Activated CD8-positive, alpha-beta memory T cell treated with anti-CD3 and anti-CD28 coated beads for 4 hours (primary cell): ENCODE measurements at places on chromosomes 6 and 20.

GRCh38 chr20:3339076-3339475 lies 68.4 kb downstream of the DNAAF9 start:
- DNase-seq, result no peak

DNA sequence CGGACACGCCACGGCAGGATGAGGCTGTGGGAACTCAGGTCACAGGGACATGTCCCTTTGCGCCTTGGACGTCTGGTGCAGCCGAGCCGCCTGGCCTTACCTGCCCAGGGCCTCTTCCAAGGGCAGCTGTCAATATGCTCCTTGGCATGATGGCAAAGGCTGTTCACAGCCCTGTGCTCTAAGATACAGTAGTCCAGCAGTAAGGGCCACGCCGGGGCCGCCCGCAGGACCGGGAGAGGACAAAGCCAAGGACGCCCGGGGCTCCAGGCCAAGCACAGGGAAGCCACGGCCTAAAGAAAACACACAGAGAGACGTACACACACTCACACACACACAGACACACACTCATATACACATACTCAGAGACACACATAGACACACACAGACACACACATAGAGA lies 13.0 kb downstream of the FOXF2 start:
- DNase-seq, result no peak

DNA sequence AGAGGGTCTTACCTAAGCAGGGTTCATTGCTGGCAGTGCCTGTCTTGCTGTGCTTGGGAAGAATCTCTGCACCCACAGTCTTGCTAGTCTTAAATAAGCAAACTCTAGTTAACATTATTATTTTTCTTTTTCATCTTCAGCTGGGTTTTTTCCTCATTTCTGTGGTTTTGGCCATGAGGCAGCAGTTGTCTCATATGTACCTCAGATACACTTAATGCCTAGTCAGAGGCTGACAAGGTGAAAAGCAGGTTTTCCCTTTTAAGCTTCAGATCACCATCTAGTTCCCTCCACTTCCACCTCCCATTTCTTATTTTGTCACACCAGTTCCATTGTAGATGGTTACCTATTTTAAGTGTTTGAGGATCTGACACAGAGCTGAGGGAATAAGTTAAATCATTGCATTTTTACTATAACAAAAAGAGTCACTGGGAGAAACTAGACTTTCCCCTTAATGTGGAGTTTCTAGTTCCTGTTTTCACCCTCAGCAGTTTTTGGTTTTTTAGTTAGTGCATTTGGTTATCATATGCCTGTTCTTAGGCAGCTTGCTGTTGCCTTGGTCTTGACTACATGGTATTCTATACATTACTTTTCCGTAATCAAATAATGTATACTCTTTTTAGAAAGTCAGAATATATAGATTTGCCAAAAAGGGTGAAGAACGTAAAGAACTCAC lies 46.0 kb downstream of the AFDN start:
- DNase-seq, result no peak

- no peak for DNase-seq
These were observed 952 bp upstream of the TAAR6 start for GRCh38 chr6:132569170-132569569.

GRCh38 chr6:111764238-111765175 lies 108.7 kb downstream of the FYN start:
- peak; percentile 46 for DNase-seq

DNA sequence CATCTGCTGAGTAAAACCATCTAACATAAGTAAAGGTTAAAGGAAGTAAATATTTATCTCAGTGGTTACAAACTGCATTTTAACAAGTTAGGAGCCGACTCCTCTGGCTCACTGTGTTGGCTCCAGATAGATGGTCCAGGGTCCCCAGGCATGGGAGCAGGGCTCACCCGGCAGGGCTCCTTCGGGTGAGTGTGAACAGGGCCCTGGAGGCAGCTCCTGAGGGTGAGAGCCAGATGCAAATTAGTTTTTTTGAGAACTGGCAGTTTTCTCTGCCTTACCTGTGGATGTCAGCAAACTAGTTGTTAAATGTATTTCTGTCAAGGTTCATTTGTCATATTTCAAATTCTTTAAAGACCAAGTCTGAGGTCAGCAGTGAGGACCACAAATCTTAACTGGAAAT lies 21.5 kb downstream of the TPBG start:
- DNase-seq, result no peak

DNA sequence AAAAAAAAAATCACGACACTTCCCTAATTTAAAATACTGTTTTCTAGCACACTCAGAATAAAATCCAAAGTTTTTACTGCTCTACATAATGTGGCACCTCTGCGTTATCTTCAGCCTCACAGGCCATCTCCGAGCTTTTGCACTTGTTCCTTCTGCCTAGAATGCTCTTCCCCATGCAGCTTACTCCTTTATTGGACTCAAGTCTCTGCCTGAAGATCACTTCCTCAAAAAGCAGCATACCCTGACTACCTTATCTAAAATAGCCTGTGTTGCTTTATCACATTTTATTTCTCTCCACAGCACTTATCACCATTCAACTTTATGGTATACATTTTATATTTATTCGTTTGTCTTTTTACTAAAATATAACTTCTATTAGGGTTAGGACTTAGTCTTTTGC lies 2.3 kb downstream of the ZNF322 start:
- no peak for DNase-seq

DNA sequence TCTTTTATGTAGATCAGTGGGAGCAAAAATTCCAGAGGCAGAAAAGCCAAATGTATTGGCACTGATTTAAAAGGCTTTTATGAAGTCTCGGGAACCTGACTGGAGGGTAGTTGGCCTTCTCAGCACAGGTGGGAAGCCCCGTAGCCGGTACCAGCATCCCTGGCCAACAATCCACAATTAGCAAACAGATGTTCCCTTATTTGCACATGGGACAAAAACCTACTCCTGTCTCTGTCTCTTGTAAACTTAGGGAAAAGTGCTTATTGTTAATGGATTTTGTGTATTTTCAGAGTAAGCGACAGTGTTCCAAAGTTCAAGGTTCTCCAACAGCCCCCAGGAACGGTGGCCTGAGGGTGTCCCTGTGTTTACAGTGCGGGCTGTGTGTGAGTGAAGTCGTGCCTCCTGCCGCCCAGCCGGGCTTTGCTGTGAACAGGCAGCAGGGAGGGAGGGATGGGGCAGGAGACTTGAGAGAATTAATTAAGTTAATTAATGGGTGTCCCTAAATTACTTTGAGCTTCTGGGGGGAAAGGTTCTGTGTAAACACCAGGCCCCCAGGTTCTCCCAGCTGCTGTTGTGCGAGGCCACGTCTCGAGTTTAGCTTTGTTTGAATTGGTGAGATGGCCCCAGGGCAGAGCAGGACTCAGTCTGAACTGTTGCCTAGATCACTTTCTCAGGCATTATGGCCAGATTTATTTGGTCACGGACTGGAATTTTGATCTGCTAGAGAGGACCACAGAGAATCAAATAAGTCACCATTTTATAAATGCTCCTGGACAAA lies 3.9 kb downstream of the SYNJ2 start:
- no peak for DNase-seq

GRCh38 chr6:112563368-112563767 lies 216.2 kb downstream of the RFPL4B start:
- DNase-seq, result no peak

- no peak for DNase-seq
These were observed 27.7 kb upstream of the LAMA4 start for GRCh38 chr6:112281821-112282615.

DNA sequence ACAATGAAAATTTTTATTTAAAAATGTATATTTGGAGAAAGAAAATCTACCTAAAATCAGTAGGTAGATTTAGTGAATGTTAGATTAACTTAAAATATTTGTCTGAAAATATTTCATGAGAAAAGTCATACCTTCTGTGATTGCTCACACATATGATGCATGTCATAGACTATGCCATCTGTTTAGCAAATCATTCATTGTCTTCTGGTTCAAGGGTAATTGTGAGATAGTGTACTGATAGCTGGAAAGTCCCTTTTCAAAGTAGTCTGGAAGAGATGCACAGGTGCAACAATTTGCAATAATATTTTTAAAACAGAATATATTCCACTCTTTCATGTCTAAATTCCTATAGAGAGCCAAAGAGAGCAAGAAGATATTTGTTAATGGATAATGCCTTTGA lies 21.0 kb upstream of the RNF217 start:
- no peak for DNase-seq

DNA sequence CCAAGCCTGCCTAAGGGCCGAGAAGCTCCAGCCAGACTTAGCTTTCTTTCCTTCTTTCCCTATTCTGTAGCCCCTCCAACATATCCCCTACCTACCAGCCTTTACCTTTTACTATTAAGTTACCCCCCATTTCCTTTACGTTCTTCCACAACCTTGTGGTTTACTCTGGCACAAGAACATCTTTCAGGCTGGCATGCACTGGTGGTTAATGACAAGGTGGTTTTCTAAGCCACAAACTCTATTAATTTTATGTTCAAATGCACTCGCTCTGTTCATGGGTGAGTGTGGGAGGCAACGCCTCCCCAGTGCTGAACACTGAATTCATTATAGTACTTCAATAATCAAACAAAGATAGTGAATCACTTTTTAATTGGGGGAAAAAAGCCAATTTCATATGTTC lies 64.4 kb downstream of the TRERF1 start:
- peak; percentile 25 for DNase-seq

DNA sequence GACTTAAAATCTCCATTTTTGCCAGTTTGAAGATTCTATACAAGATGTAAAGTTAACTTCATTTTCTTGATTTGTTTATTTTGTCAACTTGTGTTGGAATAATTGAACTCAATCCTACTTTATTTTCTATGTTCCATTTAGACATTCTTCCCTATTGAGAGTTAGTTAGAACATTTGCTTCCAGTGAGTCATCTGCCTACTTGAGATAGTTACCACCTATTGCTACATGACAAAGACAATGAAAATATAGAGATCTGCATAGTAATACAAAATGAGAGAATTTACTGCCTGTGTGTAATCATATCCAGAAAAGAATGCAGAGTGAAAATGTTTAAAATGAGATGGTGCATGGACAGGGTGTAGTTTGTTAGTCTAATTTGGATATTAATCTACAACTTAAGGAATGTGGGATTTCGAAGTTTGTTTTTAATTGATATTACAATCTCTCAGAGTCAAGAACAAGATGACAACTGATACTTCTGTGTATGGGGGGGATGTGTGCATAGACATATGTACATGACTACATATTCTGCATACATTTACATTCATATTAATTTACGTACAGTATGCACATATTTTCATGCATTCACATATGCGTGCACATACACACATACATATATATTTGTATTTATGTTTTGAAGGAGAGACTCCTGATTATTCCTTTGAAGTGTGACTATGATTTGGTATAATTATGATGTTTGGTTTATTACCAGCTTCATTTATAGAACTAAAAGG lies 420.1 kb downstream of the NKAIN2 start:
- DNase-seq, result no peak

GRCh38 chr6:68951270-68951669 lies 316.2 kb downstream of the ADGRB3 start:
- DNase-seq, result no peak

DNA sequence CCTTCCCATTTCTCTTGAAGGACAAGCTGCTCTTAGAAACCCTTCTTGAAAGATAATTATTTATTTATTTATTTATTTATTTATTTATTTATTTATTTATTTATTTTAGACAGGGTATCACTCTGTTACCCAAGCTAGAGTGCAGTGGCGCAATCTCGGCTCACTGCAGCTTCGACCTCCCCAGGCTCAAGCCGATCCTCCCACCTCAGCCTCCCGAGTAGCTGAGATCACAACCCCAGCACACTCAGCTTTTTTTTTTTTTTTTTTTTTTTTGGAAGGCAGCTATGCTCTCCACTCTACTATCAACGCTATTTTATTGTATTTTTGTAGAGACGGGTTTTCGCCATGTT lies 1.2 kb upstream of the HEBP2 start:
- no peak for DNase-seq

GRCh38 chr6:129183681-129184301 lies 300.9 kb downstream of the LAMA2 start:
- no peak for DNase-seq

- no peak for DNase-seq
These were observed 16.6 kb downstream of the VSTM2L start for GRCh38 chr20:37919389-37920040.

GRCh38 chr20:62900052-62900691 lies 26.1 kb downstream of the DIDO1 start:
- DNase-seq, result peak; percentile 53

- no peak for DNase-seq
These were observed 23.6 kb upstream of the ANKRD60 start for GRCh38 chr20:58251979-58252591.

GRCh38 chr6:159679091-159680077 lies 13.7 kb downstream of the SOD2 start:
- DNase-seq, result no peak

DNA sequence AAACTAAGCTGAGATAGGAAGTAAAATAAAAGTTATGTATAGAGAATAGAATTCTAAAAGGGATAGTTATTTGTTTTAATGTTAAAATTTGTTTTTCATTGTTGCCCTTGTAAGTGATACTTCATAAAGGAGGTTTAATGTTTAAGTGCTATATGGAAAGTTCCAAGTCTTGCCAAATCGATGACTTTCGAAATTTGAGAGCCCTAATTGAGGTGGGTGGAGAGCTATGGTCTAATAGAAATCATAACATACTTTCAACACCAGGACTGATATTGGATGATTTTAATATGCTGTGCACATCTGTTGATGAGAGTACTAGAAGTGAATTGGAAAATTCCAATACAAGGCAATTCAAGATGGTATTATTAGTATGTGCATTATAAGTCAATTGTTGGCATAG lies 64.6 kb downstream of the RNF144B start:
- no peak for DNase-seq

DNA sequence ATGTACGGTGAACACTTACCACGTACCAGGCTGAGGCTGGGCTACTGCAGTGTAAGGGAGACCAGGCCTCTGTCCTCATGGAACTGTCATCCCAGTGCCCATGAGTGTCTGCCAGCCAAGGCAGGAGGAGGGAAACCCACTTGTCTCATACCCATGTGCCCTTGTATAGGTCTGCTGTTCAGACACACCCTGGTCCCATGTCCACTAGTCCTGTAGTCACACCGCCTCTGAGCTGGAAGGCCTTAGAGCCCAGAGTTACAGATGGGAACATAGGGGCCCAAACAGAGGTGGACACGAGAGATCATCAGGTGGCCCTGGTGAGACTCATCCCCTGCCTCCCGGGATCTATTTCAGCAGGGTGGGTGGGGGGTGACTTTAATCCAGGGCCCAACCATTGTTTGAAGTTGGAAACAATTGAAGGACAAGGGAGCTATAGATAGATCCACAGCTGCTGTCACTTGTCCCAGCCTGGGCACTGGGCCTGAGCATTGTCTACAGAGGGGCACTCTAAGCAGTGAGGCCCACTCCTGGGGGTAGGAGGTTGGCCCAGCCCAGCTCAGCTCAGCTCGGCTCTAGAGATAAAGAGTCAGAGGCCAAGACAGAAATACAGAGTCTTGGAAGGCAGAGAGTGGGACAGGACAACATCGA lies 14.6 kb downstream of the MYH7B start:
- no peak for DNase-seq

DNA sequence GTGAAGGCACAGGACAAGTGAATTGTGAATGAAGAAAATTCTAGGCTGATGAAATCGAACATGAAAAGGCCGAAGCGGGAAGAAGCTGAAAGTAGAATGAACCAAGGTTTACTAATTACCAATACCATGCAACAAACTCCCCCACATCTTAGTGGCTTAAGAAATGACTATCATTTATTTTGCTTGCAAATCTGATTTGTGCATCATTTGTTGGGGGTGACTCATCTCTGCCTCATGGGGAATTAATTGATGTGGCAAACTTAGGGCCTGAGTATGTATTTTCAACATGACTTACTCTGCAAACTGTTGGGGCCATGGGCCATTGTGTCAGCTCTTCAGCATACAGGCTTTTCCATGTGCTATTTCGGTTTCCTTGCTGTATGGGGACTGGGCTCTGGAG lies 26.8 kb downstream of the PPP1R14C start:
- no peak for DNase-seq
